ENCODE measurements at places on chromosomes 3 and 15.

DNA sequence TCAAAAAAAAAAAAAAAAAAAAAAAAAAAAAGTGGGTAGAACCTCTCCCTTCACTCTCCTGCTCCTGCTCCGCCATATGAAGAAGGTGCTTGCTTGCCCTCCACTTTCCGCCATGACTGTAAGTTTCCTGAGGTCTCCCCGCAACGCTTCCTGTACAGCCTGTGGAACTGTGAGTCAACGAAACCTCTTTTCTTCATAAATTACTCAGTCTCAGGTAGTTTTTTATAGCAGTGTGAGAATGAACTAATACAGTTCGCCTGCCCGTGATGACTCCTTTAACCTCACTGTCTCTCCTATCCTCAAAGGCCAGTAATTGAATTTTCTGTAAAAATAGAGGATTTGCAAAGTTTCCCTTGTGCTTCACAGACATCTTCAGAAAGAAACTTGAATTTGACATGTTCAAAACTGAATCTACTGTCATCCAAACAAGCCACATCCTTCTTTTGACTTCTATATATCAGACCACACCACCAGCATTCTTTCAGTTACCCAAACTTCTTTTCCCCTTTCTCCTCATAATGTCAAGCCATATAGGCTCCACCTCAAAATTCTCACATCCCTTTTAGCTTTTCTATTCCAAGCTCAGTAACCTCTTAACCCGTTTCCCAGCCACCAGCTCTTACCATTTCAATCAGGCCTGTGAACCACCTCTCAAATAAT lies 44.3 kb downstream of the P2RY1 start:
- DNase-seq = no peak

GRCh38 chr3:64559588-64559987 lies 128.2 kb downstream of the ADAMTS9 start:
- no peak for DNase-seq

GRCh38 chr3:7305561-7305960 lies 444.6 kb downstream of the GRM7 start:
- no peak for DNase-seq

GRCh38 chr3:152203652-152204051 lies 65.1 kb upstream of the MBNL1 start:
- DNase-seq = no peak

DNA sequence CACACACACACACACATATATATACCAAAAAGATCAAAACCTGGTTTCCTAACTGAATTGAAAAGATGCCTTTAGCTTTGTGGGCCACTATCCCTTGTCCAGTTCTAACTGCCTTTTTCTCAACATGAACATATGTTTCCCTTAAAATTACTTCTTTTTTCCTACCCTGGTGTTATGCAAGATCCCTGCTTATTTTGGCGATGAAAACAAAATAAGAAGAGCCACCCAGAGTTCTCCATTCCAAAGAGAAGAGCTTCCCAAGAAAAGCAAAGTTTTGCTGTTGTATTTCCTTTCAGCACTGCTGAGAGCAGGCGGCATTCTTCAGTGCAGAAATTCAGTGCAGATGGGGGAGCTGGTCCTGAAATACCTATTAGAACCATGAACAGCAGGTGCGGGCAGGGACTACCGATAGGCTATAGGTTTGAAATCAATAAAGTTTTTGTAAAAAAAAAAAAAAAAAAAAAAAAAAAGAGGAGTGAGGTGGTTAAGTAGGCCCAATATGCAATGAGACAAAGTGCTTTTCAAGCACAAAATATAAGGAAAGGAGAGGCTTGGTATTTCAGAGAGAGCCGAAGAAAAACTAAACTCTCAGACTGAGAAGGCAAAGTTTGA lies 238.0 kb downstream of the FOXP1 start:
- no peak for DNase-seq

DNA sequence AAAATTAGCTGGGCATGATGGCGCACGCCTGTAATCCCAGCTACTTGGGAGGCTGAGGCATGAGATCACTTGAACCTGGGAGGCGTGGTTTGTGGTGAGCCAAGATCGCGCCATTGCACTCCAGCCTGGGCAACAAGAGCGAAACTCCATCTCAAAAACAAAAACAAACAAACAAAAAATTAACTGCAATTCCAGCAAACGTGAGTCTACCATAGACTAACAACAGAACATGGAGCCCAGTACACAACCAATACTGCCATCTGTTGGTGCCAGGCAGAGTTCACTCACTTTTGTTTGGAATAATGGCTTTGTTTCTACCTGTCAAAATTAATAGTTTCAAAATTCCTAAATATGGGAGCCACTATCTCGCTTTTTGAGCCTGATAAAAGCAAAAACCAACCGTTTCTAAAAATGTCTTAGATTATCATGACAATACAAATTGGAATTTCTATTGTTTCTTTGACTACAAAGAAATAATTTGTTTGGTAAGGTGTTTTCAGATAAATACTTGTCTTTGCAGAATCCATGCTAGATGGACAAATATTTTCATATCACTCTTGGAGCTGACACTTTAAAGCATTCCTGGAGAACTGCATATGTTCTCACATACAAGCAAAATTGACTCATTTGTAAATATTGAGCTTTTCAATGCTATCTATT lies 45.0 kb downstream of the GPR176 start:
- no peak for DNase-seq

DNA sequence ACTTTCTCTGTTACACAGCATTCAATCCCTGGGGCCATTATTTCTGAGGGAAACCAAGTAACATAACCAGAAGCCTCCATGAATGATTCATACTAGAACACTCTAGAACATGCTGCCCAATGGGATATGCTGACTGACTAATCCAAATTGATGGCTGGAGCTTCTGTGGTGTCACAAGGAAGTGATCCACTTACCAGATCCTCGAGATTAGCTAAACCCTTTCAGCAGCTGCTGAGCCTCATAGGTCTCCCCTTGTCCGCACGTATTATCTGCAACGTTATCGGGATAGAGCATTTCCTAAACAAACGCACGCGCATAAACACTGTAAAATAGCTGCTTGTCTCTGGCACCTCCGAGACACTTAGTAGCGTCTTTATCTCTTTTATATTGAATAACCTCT lies 61.2 kb upstream of the PROK2 start:
- DNase-seq = no peak

DNA sequence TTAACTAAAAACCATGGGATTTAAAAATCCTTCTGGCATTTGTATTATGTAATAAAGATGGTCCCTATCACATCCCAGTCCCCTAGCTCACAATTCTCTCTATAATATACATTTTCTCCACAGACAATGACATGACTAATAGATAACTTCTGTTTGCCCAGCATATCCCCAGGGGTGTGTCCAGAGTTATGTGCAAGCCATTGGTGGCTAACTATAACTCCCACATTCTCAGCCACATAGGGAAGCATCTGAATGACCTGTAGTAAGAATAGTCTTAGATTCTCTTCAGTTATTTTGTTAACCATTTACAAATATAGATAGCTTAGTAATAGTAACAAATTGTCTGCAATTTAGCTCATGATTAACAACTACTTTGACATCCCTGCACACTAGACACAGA lies 52.2 kb upstream of the RBSN start:
- no peak for DNase-seq

DNA sequence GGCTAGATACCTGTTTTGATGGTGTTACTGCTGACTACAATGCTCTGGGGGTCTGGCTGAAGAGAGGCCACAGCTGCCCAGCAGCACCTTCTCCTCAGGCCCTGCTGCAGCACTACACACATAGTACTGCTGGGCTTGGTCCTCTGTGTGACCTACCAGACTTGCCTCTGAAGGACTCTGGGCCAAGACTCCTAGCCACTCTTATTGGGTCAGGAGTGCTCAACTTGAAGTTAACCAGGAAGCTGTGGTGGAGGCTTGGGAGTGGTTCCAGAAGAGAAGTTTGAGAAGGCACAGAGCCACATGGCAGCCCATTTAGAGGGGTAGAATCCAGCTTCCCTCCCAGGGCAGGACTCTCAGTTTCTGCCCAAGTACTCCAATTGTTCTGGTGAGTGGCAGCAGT lies 16.6 kb downstream of the ELP6 start:
- DNase-seq = no peak

DNA sequence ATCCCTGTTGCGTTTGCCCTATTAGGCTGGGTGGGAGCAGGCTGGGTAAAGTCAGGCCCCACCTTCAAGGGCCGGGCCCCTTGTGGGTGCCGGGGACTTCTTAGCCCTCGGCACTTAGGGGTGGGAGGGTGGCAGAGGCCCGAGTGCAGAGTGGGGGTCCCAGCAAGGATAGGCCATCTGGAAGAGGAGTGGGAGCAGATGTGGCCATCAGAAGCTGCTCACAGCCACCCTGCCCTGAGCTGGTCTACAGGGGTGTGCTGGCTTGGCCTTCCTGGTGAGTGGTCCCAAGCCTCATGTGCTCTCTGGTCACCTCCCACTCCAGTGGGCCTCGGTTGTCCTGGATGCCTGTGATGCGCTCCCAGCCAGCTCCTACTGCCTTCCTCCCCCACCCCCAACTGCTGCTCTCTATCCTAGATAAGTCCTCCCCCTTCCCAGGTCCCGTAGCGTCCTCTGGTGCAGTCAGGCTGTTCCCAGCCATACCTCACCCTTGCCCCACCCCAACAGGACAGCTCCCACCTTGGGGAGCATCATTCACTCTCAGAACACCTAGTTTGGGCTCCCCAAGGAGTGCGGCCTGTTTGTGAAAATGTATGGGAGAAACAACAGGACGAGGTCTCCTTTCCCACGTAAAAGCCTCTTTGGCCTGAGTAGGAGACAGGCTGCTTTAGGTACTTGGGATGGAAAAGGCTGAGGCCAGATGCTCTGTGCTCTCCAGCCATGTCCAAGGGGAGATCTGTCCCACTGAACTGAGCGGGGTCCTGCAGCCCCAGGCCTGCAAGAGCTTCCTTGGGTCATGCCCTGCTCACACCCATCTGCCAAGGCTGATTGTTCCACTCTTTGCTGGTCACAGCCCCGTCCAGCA lies 24.9 kb upstream of the PLXNA1 start:
- DNase-seq = no peak

DNA sequence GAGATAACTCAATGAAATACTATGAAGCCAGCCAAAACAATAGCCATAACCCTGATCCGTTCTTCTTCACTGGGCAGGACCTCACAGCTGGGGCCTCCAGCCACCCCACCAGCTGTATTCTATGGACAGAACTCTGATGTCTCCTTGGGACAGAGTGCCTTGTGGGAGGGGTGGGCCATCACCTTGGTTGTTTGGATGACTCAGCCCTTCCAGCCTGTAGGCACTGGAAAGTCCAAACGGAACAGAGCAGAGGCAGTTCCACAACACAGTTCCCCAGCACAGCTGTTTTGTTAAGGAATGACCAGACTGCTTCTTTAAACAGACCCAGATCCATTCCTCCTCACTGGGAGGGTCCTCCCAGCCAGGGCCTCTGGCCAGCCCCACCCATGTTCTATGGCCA lies 31.9 kb upstream of the ZBED2 start:
- no peak for DNase-seq

- DNase-seq = no peak
These were observed 11.2 kb upstream of the ALCAM start for GRCh38 chr3:105355408-105356061.

DNA sequence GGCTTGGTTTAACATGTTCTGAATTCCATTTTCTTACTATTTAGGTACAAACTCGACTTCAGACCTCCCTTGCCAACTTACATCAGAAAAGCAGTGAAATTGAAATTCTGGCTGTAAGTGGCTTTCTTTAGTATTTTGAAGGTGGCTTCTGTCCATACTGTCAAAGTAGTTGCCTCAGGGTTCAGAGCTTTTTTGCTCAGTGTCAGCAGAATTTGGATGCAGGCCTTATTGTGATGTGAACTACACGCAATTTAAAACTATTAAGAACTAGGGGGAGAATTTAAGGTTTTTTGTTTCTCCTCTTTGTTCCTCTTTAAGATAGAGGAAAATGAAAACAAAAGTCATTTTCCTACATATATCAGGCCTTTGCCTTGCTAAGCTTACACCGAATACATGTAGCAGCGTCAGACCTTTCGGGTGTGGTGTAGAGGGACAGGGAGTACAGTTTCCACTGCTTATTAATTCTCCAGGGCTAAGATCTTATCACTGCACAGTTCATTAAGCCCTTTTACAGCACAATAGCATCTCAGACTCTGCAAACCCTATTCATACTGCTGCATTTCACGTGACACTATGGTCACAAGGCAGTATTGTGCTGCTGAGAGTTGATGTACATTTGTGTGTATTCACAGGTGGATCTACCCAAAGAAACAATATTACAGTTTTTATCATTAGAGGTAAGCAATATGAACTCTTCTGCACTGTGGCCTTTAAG lies 6.7 kb downstream of the SRP14 start:
- no peak for DNase-seq

GRCh38 chr15:34986326-34986725 lies 1.8 kb downstream of the ZNF770 start:
- DNase-seq = no peak

- no peak for DNase-seq
These were observed 153.0 kb downstream of the THRB start for GRCh38 chr3:24341668-24342067.

DNA sequence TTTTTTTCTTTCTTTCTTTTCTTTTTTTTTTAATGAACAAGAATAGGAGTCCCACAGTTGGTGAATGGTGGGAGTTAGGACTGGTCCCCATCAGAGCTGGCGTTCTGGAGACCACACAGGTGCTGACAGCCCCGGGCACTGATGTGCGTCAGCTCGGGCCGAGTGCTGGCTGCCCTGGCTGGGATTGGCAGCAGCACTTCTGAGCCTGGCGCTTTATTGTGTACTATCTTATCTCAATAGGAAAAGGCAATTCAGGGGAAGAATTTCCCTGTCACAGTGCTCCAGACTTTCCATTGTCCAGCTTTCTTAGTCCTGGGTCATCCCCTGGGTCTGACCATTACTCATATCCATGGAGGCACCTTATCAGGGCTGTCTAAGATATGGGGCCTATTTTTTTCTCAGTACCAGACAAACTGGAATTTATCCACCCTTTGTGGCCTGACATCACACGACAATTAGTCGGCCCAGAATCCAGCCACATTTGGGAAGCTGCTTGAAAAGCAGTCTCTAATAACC lies 54.1 kb downstream of the TMEM44 start:
- no peak for DNase-seq

DNA sequence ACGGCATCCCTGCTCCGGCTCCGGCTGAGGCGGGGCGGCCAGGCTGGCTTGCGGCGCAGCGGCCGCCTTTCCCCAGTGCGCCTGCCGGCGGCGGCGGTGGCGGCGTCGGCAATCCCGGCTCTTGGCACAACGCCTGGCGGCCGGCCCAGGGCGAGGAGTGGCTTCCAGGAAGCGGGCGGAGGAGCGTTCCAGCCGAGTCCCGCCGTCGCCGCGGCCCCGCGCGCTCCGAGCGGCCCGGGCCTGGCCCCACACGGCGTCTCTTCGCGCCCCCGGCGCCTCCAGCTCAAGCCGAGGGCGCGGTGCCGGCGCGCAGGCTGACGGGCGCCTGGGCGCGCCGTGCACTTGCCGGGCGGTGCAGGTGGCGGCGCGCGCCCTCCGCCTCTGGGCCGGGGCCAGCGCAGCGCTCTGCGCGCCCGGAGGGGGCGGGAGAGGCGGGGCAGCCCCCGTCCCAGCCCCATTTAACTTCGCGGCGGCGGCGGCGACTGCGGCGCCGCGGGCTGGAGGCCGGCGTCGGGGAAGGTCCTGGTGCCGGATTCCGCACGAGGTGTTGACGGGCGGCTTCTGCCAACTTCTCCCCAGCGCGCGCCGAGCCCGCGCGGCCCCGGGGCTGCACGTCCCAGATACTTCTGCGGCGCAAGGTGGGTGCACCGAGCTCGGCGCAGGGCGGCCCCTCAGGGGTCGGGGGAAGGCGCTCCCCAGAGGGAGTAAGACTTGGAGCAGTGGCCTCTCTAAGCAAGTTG lies at the start of gene ADAMTSL3:
Gene ADAMTSL3, plus strand, starts transcription at position 485 of the 740 bp plus-strand sequence. CDS start 1,639 bp downstream, outside the sequence.
- peak; percentile 94 for DNase-seq

GRCh38 chr3:195180490-195181112 lies 90.4 kb downstream of the XXYLT1 start:
- no peak for DNase-seq

Data from H7 (cell line).